Foreskin melanocyte (primary cell): ENCODE measurements at places on chromosomes 5 and 9.

GRCh38 chr9:100447041-100447440 is 20.1 kb downstream of the MSANTD3 start:
- no peak for DNase-seq

GRCh38 chr9:115234094-115234493 is 116.1 kb upstream of the TNC start:
- no peak for DNase-seq

GRCh38 chr5:74064225-74064624 is 438.2 kb downstream of the ARHGEF28 start:
- peak; percentile 39 for DNase-seq

DNA sequence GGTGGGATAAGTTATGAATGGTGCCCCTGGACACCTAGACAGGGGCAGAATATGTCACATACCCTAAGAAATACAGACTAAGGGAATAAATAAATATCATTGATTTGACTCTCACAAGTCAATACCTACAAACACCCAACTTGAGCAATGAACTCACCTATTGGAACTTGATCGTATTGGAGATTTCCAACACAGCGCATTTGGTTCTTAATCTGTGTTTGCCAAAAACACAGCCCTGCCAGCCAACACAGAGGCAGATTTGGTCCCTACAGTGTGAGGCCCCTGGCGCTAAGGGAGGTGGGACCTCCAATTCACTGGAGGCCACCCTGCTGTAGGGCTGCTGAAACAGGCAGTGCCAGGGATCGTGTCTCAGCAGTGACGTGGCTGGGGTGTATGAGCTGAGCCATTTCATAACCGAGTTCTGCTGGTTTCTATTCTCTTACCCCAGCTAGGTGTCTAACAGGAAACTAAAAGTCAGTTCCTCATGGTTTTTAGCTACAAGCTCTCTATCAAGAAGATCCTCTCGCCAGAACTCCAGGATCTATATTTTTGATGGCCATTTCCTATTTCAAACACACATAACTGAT is 84.5 kb downstream of the SLC1A1 start:
- no peak for DNase-seq

GRCh38 chr5:54366707-54367106 is 56.3 kb upstream of the ARL15 start:
- no peak for DNase-seq
